ENCODE measurements at places on chromosomes 7 and 10.

GRCh38 chr7:47649919-47650318 is 68.0 kb upstream of the TNS3 start:
- no peak for DNase-seq

DNA sequence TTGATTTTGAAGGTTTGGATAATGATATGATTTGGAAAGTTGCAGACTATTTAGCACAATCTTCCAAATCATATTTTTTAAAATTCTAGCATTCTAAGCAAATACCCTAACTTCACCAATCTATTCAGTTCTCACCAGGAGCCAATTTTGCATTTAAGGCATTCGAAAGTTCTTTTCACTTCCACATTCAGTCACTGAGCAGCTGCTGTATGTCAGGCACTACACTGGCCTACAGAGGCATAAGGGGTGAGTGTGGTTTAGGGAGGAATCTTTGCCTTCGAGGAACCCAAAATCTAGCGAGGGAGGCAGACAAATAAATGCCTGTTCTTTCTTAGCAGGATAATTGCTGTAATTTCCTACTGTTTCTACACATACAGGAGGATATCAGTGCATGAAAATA is 10.7 kb upstream of the UCN3 start:
- no peak for DNase-seq

GRCh38 chr7:129354428-129355157 is 79.6 kb upstream of the STRIP2 start:
- no peak for DNase-seq

- no peak for DNase-seq
Measured at GRCh38 chr7:158295966-158296797, 291.4 kb downstream of the PTPRN2 start.

- DNase-seq: no peak
Measured at GRCh38 chr10:79166312-79166721, 97.6 kb downstream of the ZMIZ1 start.

DNA sequence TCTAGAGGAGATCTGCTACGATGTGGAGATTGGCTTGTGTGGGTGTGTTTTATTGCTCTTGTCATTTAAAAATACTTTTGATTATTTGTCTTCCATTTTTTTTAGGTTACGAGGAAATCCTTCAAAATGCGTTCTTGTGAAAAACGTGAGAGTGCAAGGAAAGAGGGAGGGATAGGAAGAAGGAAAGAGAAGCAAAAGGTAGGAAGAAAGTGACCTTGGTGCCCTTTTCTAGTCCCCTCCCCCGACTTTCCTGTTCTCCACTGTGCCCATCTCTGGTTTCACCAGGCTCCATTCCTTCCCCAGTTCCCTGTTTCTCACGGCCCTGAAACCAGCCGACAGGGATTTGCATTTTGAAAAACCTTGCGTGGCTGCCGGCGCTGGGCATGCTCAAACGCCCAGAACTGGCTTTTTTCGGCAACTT is 506 bp upstream of the GNAI1 start:
- no peak for DNase-seq

- no peak for DNase-seq
Measured at GRCh38 chr10:13698217-13698616, 111.5 kb downstream of the PRPF18 start.

GRCh38 chr10:944034-944831 is 12.7 kb upstream of the LARP4B start:
- DNase-seq: peak; percentile 52

DNA sequence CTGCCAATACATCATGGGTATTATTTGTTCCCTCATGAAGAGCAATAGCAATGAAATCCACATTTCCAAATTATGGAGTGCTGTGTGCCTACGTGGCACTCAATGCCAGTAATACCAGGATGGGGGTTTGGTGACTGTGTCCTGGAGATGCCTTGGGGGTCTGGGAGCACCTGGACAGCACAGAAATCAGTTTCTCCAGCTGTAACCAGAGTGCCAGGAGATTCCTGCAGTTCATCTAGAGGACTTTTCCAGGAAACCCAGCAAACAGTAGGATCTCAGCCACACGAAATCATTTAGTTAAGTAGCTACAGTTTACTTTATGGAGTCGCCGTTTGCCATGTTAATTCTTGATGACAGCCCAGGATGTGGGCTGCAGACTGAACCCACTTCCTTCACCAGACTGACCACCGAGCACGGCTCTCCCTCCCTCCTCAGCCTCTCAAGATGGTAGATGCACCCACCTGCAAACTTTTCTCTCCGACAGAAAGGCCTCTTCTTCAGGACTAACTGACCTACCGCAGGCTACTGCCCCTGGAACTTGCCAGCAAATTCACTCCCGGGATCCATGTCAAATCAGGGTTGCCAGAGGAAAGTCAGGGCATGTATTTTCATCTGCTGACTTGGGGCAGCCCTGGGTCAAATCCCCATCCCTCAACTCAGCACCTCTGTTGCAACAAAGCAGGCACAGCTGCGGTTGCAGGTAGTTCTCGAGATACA is 30.3 kb downstream of the MKI67 start:
- DNase-seq: no peak

DNA sequence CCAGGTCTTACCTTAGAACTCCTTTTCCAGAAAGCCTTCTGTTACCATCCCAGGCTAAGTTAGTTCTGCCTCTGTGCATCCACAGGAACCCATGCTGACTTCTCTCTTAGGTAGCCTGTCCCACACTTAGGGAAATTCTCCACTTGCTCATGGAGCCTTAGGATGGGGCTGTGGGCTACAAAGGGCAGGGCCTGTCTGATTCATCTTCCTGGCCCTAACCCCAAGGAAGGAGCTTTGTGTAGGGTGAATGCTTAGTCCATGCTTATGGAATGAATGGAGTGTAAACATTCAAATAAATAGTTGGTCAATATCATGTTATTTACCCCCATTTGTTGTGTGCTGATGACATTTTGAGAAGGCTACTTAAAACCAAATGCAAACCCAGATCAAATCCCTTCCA is 54.7 kb downstream of the EMX2 start:
- no peak for DNase-seq

- no peak for DNase-seq
Measured at GRCh38 chr10:2529945-2530344, 537.4 kb upstream of the PFKP start.

DNA sequence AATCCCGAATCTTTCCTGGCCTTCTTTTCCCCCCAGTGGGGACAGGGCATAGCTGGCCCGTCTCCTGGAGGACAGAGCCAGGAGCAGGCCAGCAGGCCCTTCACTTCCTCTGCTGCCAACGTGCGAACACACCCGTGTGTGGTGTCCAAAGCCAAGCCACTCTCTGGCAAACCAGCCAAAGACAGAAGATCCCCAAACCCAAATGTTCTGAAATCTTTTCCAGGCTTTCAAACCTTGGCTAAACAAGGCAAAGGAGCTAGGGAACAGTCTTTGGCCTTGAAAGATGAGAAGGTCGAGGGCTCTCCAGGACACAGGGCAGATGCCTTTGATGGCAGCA is 63.0 kb downstream of the PROSER2 start:
- no peak for DNase-seq

DNA sequence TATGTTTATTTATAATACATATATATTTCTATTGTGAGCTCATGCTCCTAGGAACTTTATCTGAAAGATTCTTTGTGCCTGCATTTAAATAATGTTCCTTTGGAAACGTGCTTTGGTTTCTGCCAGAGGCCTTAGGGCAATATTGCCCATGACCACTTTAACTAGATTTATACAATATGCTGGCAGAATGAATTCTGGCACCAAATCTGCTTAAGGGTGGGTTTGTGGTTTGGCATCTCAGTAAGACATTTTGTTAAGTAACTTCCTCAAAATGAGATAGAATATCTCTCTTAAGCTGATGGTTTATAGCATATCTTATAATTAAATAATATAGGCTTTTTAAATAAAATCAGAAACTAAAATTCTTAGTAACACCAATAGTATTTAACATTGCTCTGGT is 252.9 kb downstream of the RNLS start:
- no peak for DNase-seq

DNA sequence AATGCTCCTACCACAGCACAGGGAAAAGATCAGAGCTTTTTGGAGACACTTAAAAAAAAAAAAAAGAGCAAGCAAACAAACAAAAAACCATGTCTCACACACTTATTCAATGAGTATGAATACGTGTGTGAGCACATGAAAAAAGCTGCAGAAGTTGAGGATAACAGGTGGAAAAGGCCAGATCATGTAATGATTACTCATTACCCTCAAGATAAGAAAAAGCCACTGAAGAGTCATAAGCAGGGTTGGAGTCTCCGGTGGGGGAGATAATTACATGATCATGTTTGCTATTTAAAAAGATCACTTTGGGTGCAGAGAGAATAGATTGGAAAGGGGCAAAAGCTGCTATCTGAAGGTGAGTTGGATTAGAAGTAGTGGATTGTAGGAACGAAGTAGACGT is 77.0 kb downstream of the POU6F2 start:
- no peak for DNase-seq

DNA sequence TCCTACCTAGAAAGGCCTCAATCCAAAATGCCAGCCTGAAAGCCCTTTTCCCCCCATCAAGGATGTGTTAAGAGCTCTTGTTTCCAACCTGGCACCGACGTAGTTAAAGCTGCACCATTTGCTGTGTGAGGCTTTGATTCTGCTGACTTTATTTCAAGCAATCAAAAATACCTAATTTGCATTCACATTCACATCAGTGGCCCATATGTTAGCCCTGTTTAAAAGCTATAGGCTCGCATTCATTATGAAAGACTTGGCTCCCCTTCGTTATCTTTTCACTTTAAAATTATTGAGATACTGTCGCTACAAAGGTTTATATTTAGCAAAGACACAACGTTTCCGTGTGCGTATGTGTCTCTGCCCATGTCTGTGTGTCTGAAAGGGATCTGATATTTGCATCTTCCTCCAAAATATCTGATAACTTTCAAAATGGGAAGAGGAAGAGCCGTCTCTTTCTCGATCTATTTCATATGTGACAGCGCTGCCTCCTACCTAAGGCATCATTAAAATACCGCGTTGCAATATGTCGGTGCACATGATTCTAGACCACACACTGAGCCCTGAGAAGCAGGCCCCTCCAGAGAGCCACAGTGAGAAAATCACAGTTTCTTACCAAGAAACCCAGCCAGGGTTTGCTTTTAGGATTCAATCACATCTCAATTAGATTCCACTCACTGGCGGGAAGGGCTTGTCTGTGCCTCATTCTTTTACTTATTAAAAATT is 57.1 kb upstream of the ITPRID1 start:
- no peak for DNase-seq

DNA sequence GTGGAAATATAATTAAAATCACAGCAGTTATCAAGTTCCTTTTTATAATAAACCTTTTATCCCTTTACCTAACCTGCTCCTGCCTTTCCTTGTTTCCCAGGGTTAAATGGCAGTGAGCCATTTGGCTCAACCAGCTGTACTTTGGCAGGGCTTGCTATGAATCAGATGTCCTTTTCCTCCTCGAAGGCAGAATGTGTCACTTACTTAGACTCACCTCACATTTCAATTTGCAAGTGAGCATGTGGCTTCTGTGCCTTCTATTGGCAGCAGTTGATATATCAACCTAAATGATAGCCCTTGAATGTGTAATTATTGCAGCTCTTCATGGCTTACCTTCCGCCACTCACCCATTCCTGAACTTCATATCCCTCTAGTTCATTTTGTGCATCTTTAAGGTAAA is 301.7 kb downstream of the CSTF2T start:
- DNase-seq: peak; percentile 18

DNA sequence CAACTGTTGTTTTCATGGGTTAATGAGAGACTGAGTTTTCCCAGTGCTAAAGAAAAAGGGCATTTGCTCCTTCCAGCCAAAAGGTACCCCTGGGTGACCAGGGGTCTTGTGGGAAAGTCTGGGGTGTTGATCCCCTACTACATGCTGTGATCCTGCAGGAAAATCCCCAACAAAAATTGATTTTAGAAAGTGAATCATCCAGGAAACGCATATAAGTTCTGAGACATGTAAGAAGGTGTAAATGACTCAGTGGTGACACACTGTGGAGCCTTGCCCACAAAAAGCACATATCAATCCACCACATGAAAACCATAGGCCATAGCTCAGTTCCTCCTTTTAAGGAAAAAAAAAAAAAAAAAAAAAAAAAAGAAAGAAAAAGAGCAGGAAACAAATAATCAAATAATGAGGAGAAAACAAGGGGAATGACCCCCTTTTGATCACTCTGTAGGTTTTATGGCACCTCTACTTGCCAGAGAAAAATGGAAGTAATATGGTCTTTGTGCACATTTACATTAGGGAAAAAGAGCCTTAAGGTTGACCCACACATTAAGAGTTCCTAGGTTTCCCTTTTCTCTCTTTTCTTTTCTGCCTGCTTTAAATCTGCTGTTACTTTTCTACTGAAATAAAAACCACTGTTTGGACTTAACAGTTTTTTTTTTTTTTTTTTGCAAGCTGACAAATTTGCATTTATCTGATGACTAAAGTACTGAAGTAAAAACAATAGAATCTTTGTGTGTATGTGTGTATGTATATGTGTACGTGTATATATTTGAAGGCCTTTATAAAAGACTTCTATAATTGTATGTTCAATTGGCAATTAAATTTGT is 386.0 kb downstream of the KIF20B start:
- no peak for DNase-seq

DNA sequence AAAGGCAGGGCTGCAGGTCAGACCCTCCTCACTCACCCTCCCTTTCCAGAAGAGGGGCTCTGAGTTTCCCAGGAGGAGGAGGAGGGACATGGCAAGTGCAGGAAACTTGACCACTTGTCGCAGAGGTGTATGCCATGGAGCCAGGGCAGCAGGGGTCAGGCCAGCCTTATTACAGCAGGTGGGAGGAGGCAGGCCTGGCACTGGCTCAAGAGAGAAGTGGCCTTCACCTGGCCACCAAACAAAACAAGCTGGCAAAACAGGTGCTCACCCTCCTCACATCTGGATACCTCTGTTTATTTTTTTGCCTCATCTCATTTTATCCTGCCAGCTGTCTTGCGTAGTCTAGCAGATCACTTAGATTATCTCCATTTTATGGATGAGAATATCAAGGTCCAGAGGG is 12.5 kb downstream of the COL13A1 start:
- no peak for DNase-seq

DNA sequence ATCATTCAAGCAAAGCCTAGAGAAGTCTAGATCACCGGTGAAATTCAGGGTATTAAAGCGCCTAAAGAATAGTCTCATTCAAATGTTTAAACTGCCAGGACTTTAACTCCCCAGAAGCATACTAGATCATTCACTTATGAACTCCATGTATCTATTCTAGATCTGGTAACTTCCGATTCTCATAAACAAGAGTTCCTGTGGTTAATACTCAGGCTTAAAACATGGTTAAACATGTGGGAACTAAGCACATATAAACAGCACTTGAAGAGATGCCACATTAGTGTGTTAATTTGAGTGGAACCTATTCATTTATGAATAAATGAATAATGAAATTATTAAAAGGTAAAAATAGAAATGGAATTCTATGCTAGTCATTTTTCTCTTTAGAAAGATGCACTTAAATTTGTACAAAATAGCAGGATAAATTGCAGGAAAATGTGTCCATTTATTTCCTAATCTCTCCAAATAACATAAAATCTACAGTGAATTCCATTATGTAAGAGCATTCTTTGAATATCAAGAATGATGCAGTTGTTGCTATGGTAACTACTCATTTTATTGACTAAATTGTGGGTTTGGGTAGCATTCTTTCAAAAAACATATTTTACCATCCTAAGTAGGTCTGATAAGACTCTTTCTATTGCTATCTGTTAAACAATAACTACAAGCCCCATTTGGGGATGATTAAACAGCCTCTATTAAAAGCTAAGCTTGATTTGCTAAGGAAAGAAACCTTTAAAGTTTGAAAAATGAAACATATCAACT is 147.6 kb upstream of the TMEM168 start:
- DNase-seq: no peak
